Spinal cord (tissue), 10 donors: ENCODE measurements at places on chromosomes 4 and X. TPM values are rescaled to one million over a fixed set of nuclear protein-coding genes. Genes with fewer than 3 reads are reported as not detected.

DNA sequence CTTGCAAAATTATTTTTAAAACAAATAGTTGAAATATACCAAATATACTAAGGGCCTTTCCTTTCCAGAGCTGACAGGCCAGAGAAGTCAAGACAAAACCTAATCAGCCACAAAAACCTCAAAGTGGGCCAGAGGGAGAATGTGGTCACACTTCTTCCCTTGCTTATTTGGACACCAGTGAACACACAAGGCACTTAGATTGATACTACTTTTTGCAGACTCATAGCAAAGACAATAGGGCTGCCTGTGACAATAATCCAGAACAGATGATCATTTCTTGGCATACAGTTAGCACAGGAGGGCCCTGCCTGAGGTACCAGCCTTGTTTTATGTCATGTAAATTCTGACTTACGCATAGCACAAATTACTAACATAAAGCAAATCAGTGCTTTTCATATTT is 215.7 kb upstream of the NEIL3 start:
- no peak overlapping the region for H3K4me3 ChIP-seq
- no peak overlapping the region for H3K27ac ChIP-seq
- H3K27me3 ChIP-seq, result no peaks in the 10 kb centered on the region
- DNase-seq, result no peak

Gene IL13RA2
- 2.9 TPM for total RNA-seq

DNA sequence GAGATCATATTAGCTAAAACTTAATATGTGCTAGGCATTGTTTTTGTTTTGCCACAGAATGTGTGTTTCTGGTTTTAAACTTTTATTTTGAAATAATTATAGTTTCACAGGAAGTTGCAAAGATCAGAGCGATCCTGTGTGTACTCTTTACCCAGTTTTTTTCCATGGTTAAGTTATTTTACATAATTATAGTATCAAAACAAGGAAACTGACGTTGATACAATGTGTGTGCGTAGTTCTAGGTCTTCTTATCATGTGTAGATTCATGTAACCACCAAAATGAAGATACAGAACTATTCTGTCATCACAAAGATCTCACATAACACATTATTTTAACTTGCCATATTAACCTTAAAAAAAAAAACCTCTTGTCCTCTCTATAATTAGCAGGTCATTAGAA is 69.2 kb downstream of the BLTP1 start:
- no peak overlapping the region for H3K27ac ChIP-seq
- no peaks in the 10 kb centered on the region for H3K27me3 ChIP-seq
- no peak overlapping the region for H3K4me3 ChIP-seq
- no peak for DNase-seq
- peaks cover 3% of the 10 kb centered on the region for H3K36me3 ChIP-seq

GRCh38 chr4:101835121-101835904 is 44.8 kb downstream of the BANK1 start:
- H3K36me3 ChIP-seq, result no peaks in the 10 kb centered on the region
- DNase-seq, result peak; percentile 55
- H3K27me3 ChIP-seq, result no peaks in the 10 kb centered on the region
- H3K27ac ChIP-seq, result no peak overlapping the region
- no peak overlapping the region for H3K4me3 ChIP-seq

Gene SUPT20HL1
- not detected for total RNA-seq

Gene AREG
- total RNA-seq, result 0.69 TPM

- no peaks in the 10 kb centered on the region for H3K4me1 ChIP-seq
- H3K36me3 ChIP-seq, result no peaks in the 10 kb centered on the region
- no peak overlapping the region for H3K4me3 ChIP-seq
- peaks cover 11% of the 10 kb centered on the region for H3K27me3 ChIP-seq
Measured at GRCh38 chrX:38494239-38494823, 67.0 kb upstream of the TSPAN7 start.
